ENCODE measurements at places on chromosomes 13 and 19. TPM values are rescaled to one million over a fixed set of nuclear protein-coding genes. Genes with fewer than 3 reads are reported as not detected.

Gene CEACAM4
- total RNA-seq, result not detected

Gene ZBTB7A
- 36.2 TPM for total RNA-seq

Gene VSTM1
- total RNA-seq, result not detected

Gene C5AR1
- under 0.01 TPM for total RNA-seq

Gene CEACAM21
- total RNA-seq, result not detected

Gene RGS9BP
- 0.59 TPM for total RNA-seq

Gene CYP2S1
- total RNA-seq, result 2.1 TPM

Gene PTH2
- not detected for total RNA-seq

Gene ZNF524
- 5.9 TPM for total RNA-seq

Gene C19orf33
- total RNA-seq, result not detected

Gene ZNF729
- total RNA-seq, result not detected

Gene FXYD1
- total RNA-seq, result not detected

Gene TNFSF11
- not detected for total RNA-seq

Data from smooth muscle cell of the umbilical artery (primary cell).